ENCODE measurements at places on chromosomes 4 and X. TPM values are rescaled to one million over a fixed set of nuclear protein-coding genes. Genes with fewer than 3 reads are reported as not detected.

The LCORL gene
- 7.9 TPM for total RNA-seq

The ZRSR2 gene
- total RNA-seq, result 13.4 TPM

The MAGEE2 gene
- not detected for total RNA-seq

GRCh38 chrX:73768160-73768559, 205.2 kb downstream of the CHIC1 start:
- H3K36me3 ChIP-seq, result no peaks in the 10 kb centered on the region
- DNase-seq, result no peak
- no peak overlapping the region for H3K4me3 ChIP-seq
- H3K4me1 ChIP-seq, result no peaks in the 10 kb centered on the region
- H3K27ac ChIP-seq, result no peak overlapping the region

DNA sequence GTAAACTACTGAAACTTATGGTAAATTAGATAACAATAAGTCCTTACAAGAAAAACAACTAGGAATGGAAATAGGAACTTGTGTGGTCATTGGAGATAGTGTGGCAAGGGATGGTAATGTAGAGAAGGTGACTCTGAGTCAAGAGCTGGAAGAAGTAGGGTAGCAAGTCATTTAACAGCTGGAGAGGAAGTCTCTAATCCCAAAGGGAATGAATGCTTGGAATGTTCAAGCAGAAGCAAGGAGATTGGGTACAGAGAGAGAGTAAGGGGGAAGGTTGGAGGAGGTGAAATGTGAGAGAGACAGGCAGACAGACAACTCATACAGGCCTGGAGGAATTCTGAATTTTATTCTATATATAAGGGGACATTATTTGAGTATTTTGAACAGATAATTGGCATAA, 260.6 kb upstream of the MAD2L1 start:
- H3K27me3 ChIP-seq, result no peaks in the 10 kb centered on the region
- H3K27ac ChIP-seq, result no peak overlapping the region
- DNase-seq, result no peak
- H3K4me1 ChIP-seq, result no peaks in the 10 kb centered on the region

DNA sequence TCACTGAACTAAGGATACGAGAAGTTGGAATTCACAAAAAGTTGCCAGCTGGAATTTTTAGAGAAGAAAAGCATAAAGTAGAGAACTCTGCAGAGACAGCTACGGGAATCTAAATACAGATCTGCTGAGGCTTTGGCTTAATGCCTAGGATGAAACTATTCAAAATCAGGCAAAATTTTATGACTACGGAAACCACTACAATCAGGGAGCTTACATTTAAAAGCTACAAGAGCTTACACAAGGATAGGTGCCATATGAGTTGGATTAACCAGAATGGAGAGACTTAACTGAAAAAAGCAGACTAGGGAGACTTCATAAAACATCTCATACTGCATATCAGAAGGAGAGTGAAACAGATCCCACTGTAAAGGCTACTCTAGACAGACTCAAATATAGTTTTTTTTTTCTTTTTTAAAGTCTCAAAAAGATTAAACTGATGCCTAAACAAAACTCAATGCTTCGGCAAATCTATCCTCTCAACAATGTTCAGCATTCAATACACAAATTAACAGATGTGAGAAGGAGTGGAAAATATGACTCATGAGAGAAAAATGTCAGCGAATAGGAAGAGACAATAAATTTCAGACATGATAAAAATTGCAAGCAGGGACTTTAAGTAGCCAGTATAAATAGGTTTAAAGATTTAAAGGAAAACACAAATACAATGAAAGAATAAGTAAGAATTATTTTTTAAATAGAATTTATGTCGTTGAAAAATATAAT, 586.1 kb downstream of the FSTL5 start:
- no peak overlapping the region for H3K4me3 ChIP-seq
- no peaks in the 10 kb centered on the region for H3K36me3 ChIP-seq
- DNase-seq, result no peak
- H3K4me1 ChIP-seq, result no peaks in the 10 kb centered on the region

GRCh38 chr4:176642472-176642871, 150.2 kb downstream of the VEGFC start:
- H3K4me3 ChIP-seq, result no peak overlapping the region
- no peak overlapping the region for H3K27ac ChIP-seq
- H3K27me3 ChIP-seq, result no peaks in the 10 kb centered on the region
